Smooth muscle cell of the brain vasculature (primary cell): ENCODE measurements at places on chromosomes 16 and 17.
A peak's percentile ranks its signal among the peaks of the same experiment; 100 is the strongest.

GRCh38 chr17:32489320-32490100 lies 2.7 kb downstream of the CDK5R1 start:
- no peak for DNase-seq

DNA sequence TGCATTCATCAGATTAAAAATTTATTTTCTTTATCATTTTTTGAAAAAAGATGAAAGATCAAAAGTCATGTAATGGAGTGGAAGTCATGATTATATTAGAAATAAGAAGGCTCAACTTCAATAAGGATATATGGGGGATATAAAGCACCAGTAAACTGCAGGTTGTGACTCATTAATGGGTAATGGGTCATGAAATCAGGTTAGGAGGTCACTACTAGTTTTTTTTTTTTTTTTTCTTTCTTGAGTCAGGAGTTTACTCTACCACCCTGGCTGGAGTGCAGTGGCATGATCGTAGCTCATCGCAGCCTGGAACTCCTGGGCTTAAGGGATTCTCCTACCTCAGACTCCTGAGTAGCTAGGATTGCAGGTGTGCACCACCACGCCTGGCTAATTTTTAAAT lies 14.3 kb downstream of the EFCAB13 start:
- DNase-seq = no peak

DNA sequence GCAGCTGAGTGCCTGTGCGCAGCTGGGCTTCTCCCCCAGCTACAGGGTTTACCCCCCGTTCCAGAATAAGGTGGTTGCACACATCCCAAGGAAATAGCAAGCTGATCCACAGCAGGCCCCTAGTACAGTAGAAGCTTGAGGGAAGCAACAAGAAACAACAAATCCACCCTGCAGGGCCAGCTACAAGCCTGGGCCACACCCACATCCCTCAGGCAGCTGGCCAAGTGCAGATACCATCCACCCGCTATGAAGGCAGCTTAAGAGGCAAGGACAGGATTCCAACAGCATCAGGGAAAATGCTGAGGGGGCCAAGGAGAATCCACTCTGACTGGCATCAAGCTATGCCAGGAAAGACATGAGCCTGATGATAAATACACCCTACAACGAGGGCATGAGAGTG lies 66.9 kb upstream of the RCVRN start:
- DNase-seq = peak; percentile 58

GRCh38 chr17:74134991-74135390 lies 68.5 kb upstream of the RPL38 start:
- DNase-seq = no peak

GRCh38 chr17:39772415-39772814 lies 34.7 kb downstream of the GRB7 start:
- DNase-seq = no peak

GRCh38 chr17:36877771-36878170 lies 59.5 kb upstream of the LHX1 start:
- DNase-seq = no peak

- DNase-seq = no peak
Measured at GRCh38 chr17:47729476-47729875, 3.6 kb upstream of the TBX21 start.

GRCh38 chr17:17491546-17491988 lies 4.6 kb downstream of the RASD1 start:
- no peak for DNase-seq

DNA sequence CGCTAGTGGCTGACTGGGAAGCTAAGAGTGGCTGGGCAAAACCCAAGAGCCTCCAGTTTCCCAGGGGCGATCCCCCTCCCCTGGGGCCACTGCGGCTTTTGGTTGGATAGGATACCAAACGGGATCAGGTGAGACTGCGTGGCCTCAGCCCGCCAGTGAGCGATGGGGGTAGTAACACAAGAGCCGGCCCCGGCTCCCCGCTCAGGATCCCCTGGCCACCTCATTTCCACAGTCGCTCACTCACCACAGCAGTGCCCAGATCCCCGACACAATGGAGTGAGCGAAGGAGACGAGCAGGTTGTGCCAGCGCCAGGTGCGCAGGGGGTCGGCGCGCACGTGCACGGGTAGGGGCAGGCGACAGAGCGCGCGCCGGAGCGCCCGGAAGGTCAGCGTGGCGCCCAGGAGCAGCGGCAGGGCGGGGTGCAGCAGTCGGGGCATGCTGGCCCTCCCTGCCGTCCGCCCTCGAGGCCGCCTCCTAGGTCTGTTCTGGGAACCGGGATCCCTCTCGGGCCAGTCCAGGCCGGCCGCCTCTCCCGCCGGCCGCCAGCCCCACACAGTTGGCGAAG lies 290 bp downstream of the TLCD1 start:
- DNase-seq = no peak

DNA sequence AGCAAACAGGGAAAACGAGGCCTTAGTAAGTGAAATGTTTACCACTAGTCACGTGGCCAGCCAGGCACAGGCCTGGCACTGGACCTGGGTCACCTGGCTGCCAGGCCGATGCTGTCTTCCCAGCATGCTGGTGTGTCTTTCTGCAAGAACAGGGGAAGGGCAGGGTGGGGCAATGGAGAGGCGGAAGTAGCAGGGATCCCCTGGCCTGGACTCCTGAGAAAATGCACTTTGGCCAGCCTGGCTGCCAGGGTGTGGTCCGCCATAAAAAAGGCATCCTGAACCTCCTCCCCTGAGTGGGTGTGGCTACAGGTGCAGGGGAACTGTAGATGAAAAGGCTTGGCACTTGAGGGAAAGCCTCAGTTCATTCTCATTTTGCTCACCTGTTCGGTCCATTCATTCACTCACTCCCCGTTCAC lies 1.0 kb upstream of the ANKRD40CL start:
- DNase-seq = no peak

DNA sequence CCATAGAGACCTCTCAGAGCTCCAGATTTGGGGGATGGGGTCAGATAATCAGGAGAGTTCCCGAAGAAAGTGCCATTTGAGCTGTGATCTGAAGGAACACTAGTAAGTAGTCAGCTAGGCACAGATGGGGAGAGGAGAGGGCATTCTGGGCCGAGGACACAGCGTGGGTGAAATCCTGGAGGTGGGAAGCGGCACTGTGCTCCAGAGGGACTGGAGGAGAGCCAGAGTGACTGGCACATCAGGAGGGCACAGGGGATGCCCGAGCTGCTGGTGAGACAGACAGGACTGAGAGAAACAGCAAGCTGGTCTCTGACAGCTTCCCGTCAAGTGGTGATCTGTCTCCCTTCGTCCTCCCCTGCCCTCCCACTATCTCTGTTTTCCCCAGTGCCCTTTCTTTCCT lies 40.6 kb downstream of the KNOP1 start:
- DNase-seq = no peak

- DNase-seq = no peak
Measured at GRCh38 chr17:46184696-46185095, 8.5 kb downstream of the KANSL1 start.

- no peak for DNase-seq
Measured at GRCh38 chr16:31707743-31708335, 165.8 kb upstream of the ZNF267 start.

- no peak for DNase-seq
Measured at GRCh38 chr17:55584055-55584685, 72.9 kb upstream of the SMIM36 start.

GRCh38 chr16:83802135-83802534 lies 5.6 kb upstream of the HSBP1 start:
- no peak for DNase-seq

DNA sequence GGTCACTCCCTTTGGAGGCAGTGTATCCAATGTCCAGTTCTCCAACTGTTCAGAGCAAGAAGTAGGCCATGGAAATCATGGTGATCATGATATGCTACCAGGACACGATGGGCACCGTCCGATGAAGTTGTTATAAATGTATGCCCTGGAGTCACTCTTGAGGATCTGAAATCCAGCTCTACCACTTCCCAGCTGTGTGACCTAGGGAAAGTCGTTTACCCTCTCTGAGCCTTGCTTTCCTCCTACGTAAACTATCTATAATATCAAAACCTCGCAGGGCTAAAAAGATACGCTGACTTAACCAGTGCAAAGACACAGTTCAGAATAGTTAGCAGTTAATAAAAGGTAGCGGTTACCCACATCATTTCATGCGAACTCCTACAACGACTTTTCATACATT lies 194.2 kb downstream of the XYLT1 start:
- DNase-seq = no peak

GRCh38 chr16:81478876-81479511 lies 34.4 kb downstream of the CMIP start:
- no peak for DNase-seq

DNA sequence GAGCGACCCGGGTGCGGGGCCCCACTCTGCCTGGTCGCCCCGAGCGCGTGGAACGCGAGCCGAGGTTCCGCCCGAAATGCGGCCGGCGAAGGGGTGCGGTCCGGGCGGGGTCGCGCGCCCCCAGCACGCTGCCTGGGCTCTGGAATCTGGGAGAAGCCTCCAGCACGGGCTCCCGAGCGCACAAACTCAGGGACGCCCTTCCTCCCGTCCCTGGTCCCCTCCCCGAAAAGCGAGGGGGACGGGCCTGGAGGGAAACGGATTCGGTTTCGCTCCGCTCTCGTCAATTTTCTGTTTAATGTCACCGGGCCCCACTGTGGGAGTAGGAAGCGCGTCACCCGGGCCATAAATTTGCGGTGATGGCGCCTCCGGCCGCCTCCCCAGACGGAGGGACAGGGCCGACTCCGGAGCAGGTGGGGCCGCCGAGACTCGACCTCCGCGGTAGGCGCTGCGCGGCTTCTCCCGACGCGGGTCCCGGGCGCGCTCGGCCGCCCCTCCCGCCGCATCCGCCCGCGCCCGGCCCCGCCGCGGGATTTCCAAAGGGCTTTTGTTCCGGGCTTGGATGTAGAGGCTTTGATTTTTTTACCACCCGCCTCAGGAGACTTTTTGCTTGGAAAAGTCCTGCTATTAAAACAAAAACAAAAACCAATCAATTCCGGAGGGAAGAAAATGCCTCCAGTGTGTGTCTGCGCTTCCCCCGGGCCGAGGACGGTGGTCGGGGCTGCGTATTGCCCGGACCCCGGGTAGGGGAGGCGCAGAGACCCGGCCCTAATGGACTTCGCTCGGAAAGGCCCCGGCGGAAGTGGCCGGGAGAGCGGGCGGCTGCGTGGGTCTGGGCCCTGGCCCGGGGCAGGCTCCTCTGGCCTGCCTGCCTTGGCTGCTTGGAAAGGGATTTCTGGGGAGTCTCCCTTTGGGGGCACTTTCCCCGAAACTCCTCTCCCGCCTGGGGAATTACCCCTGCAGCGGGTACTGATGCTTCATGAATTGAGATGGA lies 7.9 kb upstream of the BAHCC1 start:
- DNase-seq = no peak

DNA sequence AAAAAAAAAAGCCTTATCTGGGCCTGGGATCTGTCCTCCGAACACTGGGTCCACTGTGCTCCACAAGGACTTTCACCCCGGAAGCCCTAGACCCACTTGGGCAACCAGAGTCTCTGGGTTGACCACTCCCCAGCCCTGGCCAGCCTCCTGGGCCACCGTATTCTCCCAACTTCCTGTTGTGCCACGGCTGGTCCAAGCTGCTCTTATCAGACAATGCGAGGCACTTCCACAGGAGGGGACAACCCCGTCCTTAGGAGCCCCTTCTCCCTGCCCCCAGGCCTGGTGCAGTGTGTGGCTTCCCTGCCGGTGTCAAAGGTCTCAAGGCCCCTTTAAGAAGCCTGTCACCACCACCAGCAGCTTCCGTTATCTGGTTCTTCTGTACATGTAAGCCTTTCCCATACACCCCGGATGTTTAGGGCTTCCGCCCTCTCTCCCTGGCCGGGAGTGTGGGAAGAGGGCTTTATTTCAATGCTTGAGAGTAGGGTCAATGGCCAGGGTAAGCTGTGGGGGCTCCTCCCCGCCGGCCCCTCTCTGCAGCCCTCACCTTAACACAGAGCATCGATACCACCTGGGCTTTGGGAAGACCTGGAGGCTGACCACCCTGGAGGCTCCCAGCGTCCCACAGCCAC lies 313.0 kb downstream of the SEC14L1 start:
- no peak for DNase-seq

DNA sequence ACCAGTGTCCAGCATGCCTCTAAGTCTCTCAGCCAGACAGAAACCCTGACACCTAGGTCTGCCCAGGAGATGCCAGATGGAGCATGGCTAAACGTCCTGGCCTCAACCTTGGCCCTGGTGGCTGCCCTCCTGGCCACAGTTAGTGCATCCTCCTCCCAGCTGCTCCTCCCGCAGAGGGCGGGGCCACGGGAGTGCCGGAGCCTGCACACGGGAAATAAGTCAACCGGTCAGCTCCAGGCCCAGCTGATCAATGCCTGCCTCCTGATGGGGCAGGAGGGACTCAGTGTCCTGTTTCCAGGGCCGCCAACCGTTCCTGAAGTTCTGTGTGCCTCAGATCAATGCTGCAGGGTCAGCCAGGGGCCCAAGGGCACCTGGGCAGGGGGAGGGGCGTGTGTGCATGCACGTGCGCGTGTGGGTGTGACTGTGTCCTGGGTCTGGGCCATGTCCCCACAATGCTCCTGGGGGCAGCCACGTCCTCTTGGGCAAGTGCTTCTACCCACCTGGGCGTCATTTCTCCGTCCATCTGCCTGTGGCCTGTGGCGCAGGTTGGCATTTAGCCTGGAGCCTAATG lies 4.6 kb upstream of the KCNJ12 start:
- DNase-seq = no peak

DNA sequence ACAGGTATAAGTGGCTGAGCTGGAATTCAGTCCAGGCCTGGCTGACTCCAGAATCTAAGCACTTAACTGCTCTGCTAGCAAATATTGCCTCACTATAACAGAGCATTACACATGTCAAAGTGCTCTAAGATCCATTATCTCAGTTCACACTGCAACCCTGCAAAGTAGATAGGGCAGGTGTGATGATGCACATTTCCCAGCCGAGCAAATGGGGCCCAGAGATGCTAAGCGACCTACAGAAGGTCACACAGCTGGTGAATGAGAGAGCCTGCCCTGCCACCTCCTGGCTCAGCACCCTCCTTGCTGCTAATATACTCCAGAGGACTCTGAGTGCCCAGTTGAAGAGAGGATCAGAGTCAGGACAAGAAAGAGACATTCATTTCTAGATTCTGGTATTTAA lies 73.6 kb upstream of the CCL1 start:
- no peak for DNase-seq

DNA sequence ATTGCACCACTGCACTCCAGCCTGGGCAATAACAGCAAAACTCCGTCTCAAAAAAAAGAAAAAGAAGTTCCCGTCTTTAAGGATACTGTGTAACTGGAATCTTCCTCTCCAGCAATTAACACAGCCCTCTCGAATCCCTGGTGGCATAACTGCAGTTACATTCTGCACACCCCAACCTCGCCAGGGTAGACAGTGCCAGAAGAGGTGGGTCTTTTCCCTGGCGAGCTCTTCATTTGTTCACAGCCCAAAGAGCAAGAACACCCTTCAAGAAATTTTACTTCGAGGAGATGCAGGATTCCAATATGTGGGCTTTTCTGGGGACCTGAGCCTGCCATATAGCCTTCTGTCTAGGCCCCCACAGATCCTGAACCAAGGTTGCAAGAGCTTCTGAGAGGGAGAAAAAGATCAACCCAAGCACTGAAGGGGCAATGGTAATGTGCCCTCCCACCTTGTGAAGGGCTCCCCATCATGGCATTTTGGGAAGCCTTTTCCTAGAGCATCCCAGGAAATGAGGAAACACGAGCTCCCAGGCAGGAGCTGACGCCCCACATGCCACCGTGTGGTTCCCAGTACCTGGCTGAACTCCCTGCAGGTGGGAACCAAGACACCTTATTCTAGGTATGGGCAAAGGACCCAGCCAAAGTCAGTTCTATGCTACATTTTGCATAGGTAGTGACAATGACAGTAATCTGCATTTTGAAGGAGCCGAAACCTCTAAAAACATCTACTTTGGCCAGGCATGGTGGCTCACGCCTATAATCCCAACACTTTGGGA lies 26.9 kb downstream of the TK2 start:
- DNase-seq = no peak
